ENCODE measurements at places on chromosomes 13 and 19.

- no peak for DNase-seq
Observed at GRCh38 chr13:62544928-62545327, 1129.3 kb upstream of the PCDH20 start.

- DNase-seq = no peak
Observed at GRCh38 chr13:63636316-63636993, 2220.8 kb upstream of the PCDH20 start.

DNA sequence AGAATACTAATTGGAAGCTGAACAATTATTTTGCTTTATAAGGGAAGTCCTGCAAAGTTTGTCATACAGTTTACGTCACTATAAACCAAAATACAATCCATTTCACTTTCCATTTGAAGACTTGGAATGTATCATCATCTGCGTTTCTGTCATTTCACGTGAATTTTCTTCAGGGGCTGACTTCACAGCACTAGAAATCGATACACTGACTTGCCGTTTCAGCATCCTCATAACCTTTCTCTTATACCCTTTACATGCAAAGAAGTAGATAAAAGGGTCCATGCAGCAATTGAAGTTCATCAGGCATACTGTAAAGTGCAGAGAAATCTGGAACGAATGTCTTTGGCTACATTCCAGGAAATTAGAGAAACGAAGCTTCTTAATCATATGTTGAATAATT lies 12.2 kb downstream of the GPR183 start:
- DNase-seq = no peak

GRCh38 chr13:74768521-74769085 lies 634.4 kb upstream of the KLF12 start:
- DNase-seq = no peak

DNA sequence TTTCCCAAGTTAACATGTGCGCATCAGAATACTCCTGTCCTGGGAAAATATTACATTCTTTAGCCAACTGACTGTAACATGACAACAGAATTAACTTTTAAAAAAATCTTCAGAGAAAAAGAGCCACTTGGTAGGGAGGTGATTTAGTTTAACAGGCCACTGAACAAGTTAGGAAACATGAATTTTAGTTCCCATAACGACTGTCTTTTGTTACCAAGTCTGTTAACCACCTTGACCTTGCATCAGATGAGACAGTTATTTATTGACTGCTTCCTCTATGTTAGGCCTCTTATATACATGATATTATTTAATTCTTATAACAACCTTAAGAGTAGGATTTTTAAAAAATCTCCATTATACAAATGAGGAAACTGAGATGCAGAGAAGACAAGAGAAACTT lies 268.6 kb downstream of the NDFIP2 start:
- no peak for DNase-seq

- DNase-seq = no peak
Observed at GRCh38 chr19:47032171-47032811, 12.7 kb downstream of the NPAS1 start.

DNA sequence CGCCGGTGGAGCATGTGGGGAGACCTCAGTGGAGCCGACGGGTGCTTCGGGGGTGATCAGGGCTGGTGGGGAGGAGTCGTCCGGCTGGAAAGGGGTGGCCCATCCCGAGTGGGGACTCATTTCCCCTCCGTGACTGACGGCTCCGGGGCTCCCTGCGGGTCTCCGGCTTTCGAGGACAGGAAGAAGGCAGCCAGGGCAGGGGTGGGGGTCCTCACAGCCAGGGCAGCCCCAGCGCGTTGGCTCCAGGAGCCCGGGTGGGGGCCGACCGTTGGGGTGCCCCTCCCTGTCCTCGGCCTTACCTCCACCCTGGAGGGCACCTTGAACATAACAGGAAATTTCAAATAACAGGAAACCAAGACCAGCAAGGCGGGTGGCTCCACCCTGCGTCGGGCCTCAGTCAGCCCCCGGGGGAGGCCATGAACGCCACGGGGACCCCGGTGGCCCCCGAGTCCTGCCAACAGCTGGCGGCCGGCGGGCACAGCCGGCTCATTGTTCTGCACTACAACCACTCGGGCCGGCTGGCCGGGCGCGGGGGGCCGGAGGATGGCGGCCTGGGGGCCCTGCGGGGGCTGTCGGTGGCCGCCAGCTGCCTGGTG lies at the start of gene S1PR4:
Gene S1PR4 (plus strand): TSS at position 393 of the 596 bp plus-strand sequence. CDS start 24 bp downstream, at position 417.
- DNase-seq = no peak

DNA sequence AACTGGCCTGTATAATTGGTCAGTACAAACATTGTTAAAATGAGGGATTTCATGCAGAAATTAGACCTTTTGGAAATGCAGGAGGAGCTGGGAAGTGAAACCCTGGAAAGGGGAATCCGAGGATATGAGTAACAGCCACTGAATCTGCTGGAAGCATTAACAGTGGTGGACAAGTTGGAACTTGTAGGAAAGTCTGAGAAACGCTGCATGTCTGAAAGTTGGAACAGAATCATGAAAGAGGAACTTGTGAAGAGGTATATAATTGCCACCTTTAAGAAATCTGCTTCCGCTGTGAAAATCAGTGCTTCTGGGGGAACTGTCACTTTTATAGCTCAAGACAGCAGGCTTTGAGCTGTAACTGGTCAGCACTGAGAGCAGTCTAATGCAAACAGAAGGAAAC lies 716.5 kb upstream of the PRR20A start:
- DNase-seq = no peak

DNA sequence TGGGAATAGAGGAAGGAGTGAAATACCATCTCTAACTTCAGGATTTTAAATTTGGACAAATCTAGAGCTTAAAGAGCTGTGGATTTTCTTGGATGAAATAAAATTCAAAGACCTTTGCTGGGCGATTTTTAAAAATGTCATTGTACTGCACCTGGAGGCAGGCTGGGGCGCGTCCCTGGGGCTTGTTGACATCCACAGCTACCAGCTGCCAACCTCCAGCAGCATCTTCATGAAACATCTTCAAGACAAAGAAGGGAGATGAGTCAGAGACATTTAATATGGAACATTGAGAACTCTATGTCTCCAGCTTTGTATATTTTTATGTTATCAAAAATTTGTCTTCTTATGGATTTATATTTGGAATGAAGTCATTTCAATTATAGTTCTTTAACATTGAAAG lies 132.5 kb downstream of the NALCN start:
- DNase-seq = no peak

- DNase-seq = no peak
Observed at GRCh38 chr19:54155694-54156093, 3.8 kb downstream of the LENG1 start.

Measured in stimulated activated CD8-positive, alpha-beta memory T cell treated with anti-CD3 and anti-CD28 coated beads, Interleukin-7, amount 100 ng/mL, for 48 hours (primary cell).